ENCODE measurements at places on chromosomes 6 and 20.

DNA sequence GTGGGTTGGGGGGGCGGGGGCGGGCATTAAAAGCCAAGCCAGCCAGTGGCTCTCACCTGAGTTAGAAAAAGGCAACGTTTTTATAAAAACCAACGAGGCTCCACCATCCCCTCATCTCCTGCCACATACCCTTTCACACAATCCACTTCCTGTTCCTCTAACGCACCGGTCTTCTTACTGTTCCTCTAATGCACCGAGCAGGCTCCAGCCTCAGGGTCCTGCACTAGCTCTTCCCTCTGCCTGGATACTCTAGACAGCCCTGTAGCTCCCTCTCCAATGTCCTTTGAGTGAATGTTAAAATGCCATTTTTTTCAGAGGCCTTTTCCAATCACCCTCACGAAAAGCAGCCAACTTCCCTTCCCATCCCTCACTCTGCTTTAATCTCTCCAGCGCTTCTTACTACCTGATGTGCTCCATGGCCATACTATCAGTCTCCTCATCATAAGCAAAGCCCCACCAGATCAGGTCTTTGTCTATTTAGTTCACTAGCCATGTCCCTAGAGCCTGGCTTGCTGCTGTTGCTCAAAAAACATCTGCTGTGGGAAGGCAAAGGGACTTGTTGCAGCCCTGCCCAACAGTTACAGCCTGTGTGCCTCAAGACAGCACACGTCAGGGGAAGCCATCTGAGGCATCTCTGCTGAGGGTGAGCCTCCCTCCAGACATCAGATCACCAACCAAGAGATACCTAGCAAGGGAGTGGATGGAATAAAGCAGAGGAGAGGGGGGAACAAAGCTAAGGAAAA, 3.9 kb downstream of the FKBP1A start:
- no peak for DNase-seq

DNA sequence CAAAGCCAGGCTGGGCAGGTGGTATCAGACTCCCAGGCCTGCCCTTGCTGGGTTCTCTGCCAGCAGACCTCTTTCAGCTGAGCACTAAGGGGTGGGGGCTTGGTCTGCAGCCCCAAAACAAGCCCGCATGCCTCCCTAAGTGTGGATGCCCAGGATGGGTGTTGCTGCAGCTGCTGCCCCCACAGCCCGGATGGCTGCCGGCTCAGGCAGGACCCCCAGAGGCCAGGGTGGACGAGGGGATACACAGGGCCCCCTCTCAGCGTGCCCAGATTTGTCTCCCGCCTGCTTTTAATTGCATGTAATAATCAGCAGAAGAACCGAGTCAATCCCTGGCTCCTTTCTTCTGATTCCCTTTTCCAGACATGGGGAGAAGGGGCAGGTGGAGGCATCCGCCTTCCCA, 60.8 kb downstream of the VEGFA start:
- DNase-seq, result no peak

GRCh38 chr6:113304116-113304515, 553.0 kb upstream of the MARCKS start:
- DNase-seq, result no peak

DNA sequence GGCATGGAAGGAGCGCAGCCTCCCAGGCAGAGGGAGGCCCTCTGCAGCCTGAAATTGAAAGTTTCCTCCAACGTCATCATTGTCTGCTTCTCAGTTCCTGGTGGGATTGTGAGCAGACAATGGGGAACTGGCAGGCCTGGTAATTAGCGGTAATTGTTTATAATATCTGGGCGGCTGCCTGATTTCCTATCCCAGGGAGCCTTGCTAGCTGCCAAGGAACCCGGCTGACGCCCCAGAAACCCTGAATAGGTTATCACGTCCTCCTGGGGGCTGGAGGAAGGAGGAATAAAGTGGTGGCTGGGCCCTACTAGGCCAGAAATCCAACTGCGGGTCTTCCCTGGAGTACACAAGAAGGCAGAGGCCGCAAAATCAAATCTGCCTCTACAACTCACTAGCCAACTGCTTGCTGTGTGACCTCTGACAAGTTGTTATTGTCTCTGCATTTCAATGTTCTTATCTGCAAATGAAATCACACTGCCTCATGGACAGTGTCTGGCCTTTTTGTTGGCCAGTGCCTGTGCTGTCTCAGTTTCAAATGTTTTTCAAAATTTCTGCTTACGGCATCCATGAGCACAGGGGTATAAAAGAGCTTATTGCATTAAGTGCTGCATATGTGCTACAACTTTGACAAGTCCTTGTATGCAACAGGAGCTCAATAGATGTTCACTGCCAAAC, 16.9 kb downstream of the KCNK15 start:
- DNase-seq, result no peak

- DNase-seq, result no peak
Measured at GRCh38 chr6:6946206-6947155, 161.3 kb upstream of the RREB1 start.

DNA sequence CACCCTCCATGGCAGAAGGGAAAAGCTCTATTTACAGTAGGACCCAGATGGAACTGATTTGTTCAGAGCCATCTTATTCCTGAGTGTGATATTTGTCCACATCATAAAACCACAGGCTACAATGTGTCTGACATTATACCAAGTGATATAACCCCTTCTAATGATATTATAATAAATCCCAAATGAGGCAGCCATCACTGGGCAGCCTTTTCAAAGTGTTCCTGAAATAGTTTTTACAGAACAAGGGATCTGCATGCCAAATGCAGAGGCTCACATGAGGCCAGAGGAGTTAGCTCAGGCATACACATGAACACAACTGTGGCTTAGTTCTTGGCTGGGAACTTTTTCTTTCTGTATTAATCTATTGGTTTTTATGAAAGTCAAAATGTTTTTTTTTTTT, 207.7 kb downstream of the MAFB start:
- no peak for DNase-seq

DNA sequence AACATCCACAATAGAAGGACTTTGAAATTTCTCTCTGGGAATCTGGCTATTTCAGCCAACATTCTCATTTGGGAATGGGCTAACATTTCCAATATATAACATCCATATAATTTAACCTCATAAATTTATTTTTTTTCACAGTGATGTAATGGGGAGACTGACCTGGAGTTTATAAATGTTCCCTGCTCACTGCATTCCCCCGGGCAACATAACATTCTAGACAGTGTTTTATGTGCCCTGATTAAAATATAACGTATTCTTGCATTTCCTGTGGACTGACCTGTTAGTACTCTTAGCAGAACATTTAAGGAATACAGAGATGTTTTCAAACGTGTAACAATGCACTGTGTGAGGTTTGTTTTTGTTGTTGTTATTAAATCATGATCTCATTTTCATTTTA, 20.9 kb downstream of the TSHZ2 start:
- DNase-seq, result no peak

- DNase-seq, result no peak
Measured at GRCh38 chr6:92047860-92048259, 1371.5 kb downstream of the EPHA7 start.

DNA sequence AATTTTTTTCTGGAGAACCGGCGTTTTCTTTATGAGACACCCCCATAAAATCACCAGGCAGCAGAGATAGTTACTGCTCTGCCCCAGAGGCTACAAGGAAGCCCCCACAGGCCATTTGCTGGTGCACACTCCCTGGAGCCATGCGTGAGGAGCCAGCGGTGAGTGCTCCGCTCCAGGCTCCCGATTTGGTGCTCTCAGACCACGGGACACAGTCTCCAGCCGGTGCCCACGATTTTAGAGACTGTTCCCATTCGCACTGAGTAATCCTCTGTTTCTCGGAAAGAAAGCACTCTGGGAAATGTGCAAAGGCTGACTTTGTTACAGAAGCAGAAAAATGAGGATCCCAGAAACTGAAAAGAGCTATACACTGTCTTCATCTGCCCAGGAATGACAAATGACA, 104.9 kb downstream of the RNASET2 start:
- DNase-seq, result no peak

GRCh38 chr6:111342913-111343312, 140.1 kb downstream of the REV3L start:
- no peak for DNase-seq

DNA sequence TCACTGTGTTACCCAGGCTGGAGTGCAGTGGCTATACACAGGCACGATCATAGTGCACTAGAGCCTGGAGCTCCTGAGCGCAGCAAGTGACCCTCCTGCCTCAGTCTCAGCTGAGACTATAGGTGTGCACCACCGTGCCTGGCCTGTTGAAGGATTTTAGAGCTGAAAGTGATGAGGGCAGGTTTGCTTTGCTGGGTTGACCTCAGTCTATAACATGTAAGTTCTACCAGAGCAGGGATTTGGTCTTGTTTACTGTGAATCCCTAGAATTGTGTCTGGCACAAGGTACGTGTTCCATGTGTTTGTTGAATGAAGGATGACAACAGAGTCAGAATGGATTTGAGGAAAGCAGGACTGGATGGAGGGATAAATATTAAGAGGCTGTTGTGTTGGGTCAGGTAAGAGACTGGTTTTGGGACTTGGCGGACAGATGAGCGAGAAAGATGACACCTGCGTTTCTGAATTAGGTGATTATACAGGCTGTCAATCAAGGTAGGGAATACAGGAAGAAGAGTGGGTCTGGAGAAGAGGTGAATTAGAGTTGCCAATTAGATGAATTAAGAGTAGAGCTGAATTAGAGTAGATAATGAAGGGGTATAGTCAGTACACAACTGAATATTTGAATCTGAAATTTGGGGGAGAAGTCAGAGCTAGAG, 6.5 kb downstream of the ASXL1 start:
- no peak for DNase-seq

DNA sequence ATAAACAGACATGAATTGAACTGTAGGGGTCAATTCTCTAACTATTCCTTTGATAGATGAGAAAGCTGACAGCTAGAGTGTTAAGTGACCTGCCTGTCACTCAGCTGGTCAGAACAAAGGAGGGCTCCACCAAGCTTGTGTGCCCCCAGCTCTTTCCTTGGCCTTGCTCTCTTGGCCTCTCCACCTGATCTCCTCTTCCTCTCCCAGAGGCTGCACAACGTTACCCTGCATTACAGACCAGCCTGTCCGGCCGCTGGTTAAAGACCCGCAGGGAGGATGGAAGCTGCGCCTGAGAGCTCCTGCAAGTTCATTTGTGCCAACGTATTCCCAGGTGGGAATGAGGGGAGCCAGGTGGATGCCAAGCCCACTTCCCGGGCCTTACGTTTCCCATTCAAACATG, 22.5 kb downstream of the AGPAT4 start:
- DNase-seq, result no peak

- DNase-seq, result no peak
Measured at GRCh38 chr6:36327919-36328236, 8.8 kb downstream of the BNIP5 start.

DNA sequence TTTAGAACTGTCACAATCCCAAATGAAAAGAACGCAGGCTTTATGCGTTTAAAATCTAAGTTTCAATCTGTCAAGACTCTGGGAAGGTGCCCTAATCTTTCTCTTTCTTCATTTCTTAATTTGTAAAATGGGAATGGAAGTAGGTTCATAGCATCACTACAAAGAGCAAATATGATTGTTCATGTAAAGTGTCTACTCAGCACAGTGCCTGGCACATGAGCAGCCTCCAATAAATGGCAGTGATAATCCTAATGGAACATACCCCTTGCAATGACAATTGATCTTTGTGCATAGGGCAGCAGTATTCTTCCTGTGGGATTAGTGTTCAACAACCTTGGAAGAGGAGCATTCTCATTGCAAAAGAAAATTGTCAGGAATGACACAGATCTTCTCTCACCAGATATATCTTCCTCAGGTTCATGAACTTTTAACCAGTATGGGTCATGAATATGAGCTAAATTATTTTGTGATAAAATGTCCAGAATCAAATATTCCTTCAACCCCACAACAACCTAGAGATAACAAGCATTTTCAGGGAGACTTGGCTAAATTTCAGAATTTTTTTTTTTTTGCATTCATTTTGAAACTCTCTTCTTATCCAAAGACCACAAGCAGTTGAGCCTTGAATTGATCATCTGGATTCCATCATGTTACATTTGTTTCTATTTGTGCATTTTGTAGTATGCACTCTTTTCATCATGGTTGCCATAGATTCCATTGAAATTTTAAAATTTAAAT, 149.1 kb downstream of the TBX18 start:
- DNase-seq, result no peak

DNA sequence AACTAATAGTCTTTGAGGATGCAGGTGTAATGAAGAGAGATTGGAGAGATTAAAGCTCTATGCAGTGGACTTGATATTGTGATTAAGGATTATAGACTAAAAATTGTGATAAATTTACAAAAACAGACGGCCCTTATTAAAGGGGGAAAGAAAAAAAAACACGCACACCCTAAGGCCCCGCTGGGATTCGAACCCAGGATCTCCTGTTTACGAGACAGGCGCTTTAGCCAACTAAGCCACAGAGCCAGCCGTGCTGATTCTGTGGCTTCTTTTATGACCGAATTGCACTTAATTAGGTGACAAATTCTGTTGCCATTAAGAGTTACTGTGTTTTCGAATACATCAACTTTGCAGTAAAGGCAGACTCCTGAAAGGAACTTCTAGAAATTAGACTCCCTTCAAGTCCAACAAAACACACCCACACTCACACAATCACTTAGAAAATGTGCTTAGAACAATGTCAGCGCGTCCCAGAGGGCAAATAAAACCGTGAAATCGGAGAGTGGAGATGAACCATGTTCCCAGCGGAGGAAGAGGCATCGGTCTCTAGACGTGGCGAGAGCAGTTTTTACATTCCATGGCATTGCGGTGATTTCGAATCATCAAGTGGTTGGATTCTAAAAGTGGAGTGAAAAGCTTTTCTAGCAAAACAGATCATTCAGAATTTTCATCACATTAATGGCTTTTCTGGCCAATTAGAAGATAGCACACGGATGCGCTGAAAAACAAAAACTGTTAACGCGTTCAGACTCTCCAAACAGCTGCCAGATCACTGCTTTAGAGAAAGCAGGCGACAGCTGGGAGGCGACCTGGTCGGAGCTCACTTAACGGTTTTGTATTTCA, 122.6 kb downstream of the GPX5 start:
- DNase-seq, result no peak

DNA sequence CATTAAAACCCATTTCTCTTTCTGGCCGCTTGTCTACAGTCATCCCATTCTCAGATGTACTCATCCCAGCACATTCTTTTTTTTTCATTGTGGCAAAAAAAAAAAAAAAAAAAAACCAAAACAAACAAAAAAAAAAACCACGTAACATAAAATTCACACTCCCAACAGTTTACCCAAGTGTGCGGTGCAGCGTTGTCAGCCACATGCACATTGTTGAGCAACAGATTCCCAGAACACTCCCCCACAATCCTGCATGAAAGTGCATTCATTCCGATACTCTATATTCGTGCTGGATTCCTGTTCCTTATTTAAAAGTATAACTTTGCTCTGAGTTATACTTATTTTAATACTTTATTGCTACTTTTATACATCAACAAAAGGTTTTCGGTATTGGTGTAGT, 96.0 kb downstream of the SASH1 start:
- DNase-seq, result no peak

All from effector memory CD4-positive, alpha-beta T cell (primary cell).